Dorsolateral prefrontal cortex (tissue), 122 donors: ENCODE measurements at places on chromosomes 5 and 9. TPM values are rescaled to one million over a fixed set of nuclear protein-coding genes. Genes with fewer than 3 reads are reported as not detected.

GRCh38 chr5:149761461-149761860 lies 31.4 kb downstream of the PPARGC1B start:
- no peak for DNase-seq

The TAF11L10 gene
- total RNA-seq: not detected

GRCh38 chr5:100676817-100677631 lies 141.8 kb downstream of the FAM174A start:
- DNase-seq: no peak

DNA sequence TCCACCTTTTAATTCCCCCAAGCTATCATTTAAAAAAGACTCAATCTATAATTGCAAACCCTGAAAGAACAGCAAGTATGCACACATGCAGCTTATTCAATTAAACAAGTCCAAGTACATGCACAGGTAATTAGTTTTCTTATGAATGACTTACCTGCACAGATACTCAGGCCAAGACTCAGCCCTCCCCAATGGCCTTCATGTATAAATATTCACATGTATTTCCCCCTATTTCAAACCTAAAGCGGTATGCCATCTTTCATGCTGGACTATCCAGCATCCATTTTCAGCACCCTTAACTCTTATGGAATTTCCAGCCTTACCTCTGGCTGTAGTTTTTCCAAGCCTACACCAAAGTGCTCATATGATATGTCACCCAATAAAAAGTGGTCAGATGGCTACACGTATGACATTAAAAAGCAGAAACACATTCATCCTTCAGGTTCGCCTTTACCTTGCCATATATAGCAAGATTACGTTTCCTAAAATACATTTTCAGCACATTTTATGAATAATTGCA lies 205.5 kb downstream of the MEF2C start:
- no peak for DNase-seq

GRCh38 chr9:136343121-136343883 lies 16.0 kb downstream of the GPSM1 start:
- no peak for DNase-seq

The PCDHGB5 gene
- total RNA-seq: 10.9 TPM

DNA sequence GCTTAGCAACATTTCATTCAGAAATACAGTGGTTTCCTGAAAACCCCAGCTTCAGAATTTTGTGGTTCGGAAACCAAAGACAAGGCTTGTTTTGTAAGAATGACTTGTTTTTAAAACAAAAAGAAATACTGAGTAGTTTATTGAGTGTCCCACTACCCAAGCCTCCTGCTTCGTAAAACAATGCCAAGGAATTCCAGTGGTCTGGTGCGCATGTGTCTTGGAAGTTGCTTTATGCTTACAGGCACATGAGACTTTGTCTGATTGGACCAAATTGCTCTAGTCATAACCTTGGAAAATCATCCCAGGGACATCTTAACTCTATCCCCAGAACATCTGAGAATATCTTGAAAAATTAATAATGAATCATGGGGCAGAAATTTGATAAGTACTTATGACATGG lies 77.1 kb upstream of the FST start:
- no peak for DNase-seq

DNA sequence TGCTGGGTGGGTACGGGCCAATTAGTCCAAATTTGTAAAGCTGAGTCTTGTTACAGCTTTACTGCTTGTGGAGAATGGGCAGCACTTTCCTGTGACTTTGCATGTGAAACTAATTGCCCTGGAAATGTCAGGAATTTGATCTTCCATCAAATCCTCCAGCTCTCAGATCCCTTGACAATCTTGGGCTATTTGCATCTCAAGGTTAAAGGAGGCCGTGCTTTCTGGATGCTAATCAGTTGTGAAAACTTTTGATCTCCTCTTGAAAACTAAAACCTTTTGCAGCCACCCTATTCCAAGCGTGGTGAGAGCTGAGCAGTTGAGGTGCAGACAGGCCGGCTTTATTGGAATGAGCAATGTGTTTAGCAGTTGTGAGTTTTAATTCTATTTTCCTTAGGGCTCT lies 68.0 kb upstream of the CLINT1 start:
- DNase-seq: no peak

DNA sequence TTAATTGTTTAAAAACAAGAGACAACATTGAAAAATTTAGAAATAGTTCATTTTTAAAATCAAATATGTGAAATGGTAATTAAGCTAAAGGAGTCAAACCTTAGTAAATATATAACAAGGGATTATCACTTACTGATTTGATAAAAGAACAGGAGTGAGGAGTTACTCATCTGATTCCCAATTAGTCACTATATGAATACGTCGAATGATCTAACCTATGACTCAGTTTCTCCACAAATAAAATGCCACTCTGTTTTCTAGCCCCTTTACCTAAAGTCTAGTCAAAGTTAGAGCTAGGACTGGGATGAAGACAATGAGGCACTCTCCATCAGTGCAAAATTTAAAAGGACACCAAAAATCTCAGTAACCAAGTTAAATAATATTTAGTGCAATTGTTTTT lies 70.4 kb upstream of the RASEF start:
- no peak for DNase-seq

GRCh38 chr9:68577774-68578591 lies 37.3 kb upstream of the TMEM252 start:
- DNase-seq: no peak

- no peak for DNase-seq
These were observed 16.8 kb downstream of the ALDOB start for GRCh38 chr9:101418518-101419430.

DNA sequence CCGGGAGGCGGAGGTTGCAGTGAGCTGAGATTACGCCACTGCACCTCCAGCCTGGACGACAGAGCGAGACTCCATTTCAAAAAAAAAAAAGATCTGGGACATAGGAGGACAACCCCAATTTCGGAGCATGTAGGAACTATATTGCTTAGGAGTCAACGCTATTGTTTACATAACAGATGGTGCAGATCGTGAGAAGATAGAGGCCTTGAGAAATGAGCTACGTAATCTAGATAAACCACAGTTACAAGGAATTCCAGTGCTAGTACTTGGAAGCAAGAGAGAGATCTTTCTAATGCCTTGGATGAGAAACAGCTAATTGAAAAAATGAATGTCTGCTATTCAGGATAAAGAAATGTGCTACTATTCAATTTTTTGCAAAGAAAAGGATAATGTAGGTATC lies 20.3 kb downstream of the TBC1D2 start:
- no peak for DNase-seq

DNA sequence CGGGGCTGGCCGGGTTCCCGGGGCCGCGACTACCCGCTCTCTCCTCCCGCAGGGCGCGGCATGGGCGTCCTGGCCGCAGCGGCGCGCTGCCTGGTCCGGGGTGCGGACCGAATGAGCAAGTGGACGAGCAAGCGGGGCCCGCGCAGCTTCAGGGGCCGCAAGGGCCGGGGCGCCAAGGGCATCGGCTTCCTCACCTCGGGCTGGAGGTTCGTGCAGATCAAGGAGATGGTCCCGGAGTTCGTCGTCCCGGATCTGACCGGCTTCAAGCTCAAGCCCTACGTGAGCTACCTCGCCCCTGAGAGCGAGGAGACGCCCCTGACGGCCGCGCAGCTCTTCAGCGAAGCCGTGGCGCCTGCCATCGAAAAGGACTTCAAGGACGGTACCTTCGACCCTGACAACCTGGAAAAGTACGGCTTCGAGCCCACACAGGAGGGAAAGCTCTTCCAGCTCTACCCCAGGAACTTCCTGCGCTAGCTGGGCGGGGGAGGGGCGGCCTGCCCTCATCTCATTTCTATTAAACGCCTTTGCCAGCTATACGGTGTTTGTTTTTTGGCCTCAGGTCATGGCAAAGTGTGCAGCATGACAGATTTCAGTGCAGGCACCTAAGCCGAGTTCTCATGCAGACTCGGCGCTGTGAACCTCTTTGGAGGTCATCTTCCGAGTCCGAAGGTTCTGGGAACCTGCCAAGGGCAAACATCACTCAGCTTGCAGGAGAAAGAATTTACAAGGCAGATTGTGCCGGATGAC lies 516 bp downstream of the MRPL41 start:
- DNase-seq: no peak

The C9orf153 gene
- 5.0 TPM for total RNA-seq

GRCh38 chr5:133702791-133703770 lies 90.7 kb upstream of the FSTL4 start:
- no peak for DNase-seq

- DNase-seq: no peak
These were observed 21.7 kb downstream of the C9orf152 start for GRCh38 chr9:110186254-110186653.

The LCN1 gene
- total RNA-seq: not detected

- no peak for DNase-seq
These were observed 16.0 kb upstream of the SLC25A51 start for GRCh38 chr9:37919956-37920335.

DNA sequence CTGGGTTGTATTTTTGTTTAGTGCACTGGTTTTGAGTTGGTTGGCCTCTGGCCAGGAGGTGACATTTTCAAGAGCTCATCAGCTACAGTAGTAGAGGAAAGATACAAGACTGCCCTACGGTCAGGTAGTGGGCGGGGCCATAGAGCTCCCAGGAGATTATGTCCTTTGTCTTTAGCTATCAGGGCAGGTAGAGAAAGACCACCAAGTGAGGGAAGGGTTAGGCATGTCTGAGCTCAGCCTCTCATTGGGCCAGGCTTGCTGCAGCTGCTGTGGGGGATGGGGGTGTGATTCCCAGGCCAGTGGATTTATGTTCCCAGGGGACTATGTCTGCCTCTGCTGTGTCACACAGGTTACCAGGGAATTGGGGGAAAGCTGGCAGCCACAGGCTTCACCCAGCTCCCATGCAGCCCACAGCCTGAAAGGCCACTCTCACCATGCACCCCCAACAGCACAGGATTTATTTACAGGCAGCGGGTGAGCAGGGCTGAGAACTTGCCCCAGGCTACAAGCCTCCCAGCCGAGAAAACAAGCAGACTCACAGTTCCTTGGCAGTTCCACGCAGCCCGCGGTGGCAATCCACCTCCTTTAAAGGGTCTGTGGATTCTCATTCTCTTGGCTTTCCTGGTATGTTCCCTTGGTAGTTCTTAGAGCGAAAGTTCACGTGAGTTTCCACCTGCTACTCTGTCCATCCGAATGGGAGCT lies 37.5 kb upstream of the BOD1 start:
- no peak for DNase-seq

The CHMP5 gene
- 58.8 TPM for total RNA-seq

DNA sequence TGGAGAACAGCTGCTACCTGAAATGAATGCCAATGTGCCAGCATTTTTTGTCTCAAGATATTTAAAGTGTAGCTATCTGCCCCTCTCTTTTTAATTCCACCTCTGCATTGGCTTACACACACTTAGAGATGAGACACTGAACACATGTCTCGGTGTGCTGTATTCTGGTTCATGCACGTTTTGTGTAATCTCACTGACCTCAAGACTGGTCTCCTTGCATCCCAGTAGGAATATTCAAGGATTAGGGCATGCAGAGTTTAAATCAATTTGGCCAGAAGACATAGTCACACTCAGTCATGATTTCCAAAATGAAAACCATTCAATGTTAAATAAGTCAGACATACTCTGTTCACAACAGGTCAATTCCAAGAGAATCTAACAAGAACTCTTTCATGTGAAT lies 561.8 kb upstream of the TUSC1 start:
- no peak for DNase-seq

The F2RL2 gene
- not detected for total RNA-seq

The C5orf22 gene
- 38.2 TPM for total RNA-seq

DNA sequence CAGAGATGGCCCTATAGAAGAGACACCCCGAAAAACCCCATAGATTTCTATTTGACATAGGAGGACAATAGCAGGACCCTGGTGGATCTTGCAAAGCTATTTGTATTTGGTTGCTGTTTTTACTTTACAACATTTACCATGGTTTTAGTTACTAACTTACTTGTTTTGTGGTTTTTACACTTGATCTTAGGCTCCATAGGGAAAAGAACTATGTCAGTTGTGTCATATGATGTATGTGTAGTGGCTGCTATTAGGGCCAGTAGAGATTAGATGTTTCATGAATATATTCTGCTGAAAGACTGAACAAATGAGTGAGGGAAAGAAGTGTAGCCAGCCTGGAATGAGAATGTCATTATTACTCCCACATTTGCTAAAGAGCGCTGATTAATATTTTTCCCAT lies 388.1 kb downstream of the SEMA5A start:
- no peak for DNase-seq

DNA sequence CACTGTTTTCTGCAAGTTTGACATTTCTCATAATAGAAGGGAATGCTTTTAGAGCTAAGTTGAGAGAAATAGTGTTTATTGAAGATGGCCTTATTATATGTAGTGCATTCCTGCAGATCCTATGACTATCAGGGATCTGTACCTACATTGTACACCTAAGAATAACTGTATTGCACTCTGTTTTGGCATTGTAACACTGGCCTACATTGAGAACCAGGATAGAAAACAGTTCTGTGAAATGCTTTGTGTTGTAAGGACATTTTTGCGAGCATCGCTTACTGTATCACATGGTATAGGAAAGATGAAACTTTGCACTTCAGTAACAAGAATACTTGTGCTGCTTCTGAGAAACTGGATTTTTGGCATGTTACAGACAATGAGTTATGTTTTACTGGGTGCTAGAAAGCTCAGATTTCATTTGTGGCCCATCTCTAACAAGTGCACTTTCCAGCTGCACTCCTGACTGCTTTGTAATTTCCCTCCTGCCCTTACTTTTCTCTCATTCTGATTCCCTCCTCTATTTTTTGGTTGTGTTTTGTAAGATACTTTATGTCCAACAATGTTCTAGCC lies 30.6 kb downstream of the C9orf85 start:
- no peak for DNase-seq

- no peak for DNase-seq
These were observed 161.2 kb downstream of the SNX18 start for GRCh38 chr5:54678737-54679136.

- DNase-seq: no peak
These were observed 21.5 kb downstream of the SARDH start for GRCh38 chr9:133716564-133717112.

The ACOT12 gene
- total RNA-seq: not detected

- DNase-seq: no peak
These were observed 134.4 kb downstream of the TMEM38B start for GRCh38 chr9:105828596-105829213.

The LNPEP gene
- 58.8 TPM for total RNA-seq

DNA sequence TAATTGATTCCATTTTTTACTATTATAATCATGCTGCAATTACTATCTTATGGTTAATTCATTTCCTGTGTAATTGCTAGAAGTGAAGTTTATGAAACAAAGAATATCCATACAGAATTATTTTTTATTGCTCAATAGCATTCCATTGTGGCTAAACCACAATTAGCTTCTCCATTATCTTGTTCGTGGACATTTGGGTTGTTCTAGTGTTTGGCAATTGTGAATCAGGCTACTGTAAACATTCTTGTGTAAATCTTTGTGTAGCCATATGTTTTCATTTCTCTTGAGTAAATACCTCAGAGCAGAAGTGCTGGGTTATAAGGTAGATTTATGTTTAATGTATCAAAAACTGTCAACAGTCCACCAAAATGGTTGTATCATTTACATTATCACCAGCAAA lies 341.1 kb downstream of the MAT2B start:
- DNase-seq: no peak
